ENCODE measurements at places on chromosomes 12 and 14.

- no peak for DNase-seq
Measured at GRCh38 chr12:123107926-123108681, 42.8 kb downstream of the PITPNM2 start.

- DNase-seq = peak; percentile 64
Measured at GRCh38 chr12:67096533-67097318, 172.4 kb upstream of the CAND1 start.

DNA sequence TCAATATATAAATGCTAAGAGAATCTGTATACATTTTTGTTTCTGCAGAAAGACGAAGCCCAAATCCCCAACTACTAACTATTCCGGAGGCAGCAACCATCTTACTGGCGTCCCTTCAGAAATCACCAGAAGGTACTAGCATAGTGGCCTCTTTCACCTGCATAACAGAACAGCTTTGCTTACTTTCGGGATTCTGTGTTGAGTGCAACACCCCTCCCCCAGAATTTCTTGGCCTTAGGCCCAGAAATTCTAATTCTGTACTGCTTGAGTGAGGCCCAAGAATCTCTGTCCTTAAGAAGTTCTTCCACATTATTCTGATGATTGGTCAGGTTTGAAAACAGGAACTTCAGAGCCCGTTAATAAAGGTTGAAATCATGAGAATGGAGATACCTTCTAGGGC is 2.9 kb downstream of the SPX start:
- no peak for DNase-seq

GRCh38 chr14:68547305-68548193 is 245.3 kb downstream of the ZFP36L1 start:
- peak; percentile 88 for DNase-seq

DNA sequence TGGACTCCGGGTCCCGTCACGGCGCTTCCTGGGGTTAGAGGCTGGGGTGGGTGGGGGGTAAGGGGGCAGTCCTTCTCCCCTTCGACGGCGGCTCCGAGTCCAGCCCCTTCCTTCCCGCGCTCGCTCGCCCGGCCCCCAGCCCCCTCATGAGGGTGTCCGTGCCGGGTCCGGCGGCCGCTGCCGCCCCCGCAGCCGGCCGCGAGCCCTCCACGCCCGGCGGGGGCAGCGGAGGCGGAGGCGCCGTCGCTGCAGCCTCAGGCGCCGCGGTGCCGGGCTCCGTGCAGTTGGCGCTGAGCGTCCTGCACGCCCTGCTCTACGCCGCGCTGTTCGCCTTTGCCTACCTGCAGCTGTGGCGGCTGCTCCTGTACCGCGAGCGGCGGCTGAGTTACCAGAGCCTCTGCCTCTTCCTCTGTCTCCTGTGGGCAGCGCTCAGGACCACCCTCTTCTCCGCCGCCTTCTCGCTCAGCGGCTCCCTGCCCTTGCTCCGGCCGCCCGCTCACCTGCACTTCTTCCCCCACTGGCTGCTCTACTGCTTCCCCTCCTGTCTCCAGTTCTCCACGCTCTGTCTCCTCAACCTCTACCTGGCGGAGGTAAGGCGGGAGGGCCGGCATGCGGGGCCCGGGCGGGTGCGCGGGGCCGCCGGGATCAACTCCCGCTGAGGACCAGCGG is 500 bp downstream of the GPR137C start:
- peak; percentile 59 for DNase-seq

GRCh38 chr14:58815161-58815701 is 177.5 kb downstream of the DACT1 start:
- DNase-seq = peak; percentile 69

DNA sequence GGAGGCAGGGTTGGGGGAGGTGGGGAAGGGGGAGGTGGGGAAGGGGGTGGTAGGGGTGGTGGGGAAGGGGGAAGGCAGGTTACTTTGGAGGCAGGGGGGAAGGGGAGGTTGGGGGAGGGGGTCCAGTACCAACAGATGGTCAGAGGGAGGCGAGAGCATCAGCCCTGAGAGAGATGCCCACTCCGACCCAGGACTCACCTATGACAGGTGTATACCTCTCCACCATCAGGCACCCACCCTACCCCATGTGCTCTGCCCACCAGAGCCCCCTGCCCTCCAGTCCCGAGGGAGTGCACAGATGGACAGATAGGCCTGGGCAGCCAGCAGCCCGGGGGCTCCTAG is 18.6 kb downstream of the JAG2 start:
- no peak for DNase-seq

- DNase-seq = no peak
Measured at GRCh38 chr14:21072781-21073339, 2.8 kb downstream of the ARHGEF40 start.

- no peak for DNase-seq
Measured at GRCh38 chr12:55044135-55044534, 24.4 kb downstream of the NEUROD4 start.

GRCh38 chr14:50319721-50320120 is 7.6 kb downstream of the DMAC2L start:
- no peak for DNase-seq

- no peak for DNase-seq
Measured at GRCh38 chr12:42474391-42474790, 115.2 kb downstream of the PRICKLE1 start.

DNA sequence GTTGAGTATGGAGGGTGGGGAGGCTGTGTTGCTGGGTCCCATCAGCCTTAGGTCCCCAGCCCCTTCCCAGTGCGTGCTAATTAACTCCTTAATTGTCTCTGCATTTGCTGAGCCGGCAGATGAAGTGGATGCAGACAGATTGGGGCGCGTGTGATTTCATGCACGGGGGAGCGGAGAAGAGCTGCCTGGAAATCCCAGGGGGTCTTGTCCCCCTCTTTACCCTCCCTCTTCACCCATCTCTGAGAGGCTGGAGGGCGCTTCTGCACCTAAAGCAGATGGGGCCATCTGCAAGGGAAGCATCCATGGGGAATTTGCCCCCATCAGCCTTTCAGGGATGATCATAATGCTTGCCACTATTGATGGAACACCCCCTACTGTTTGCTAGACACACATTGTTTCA is 4.4 kb upstream of the ASIC1 start:
- no peak for DNase-seq

All from adipocyte (in vitro differentiated cells).